ENCODE measurements at places on chromosomes 5 and 9.

GRCh38 chr5:157713830-157714595 lies 17.2 kb upstream of the THG1L start:
- DNase-seq: no peak

DNA sequence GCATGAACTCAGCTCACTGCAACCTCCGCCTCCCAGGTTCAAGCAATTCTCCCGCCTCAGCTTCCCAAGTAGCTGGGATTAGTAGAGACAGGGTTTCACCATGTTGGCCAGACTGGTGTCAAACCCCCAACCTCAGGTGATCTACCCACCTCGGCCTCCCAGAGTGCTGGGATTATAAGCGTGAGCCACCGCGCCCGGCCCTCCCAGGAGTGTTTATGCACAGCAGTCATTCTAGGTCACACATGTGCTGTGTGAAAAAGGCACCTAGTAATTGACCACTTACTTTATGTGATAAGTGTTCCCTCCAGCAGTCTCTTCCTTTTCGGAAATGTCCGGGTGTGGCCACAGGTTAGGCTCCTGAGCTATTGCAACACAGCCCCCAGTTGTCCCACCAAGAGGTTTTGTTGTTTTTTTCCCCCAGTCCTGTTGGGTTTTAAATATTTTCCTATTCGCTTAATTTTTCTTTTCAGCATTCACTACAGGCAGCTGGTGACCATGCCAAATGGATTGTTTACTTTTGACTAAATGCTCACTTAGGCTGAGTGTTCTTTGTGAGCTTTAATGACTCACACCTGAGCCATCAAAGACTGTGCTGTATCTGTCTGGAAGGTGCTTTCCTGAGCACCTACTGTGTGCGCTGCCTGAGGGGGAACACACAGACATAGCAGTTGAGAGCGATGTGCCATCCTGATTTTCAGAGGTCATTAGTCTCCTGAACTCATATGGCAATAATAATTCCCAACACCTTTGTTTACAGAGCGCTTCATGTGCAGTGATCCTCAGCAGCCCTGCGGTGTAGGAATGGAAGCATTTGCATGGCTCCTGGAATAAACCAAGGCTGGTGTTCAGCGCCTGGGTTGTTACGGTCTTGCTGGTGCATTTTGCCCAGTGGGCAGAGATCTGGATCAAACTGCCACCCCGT lies 94.3 kb downstream of the MVB12B start:
- DNase-seq: no peak

- DNase-seq: no peak
These were observed 59.2 kb downstream of the CDH18 start for GRCh38 chr5:19928562-19929421.

DNA sequence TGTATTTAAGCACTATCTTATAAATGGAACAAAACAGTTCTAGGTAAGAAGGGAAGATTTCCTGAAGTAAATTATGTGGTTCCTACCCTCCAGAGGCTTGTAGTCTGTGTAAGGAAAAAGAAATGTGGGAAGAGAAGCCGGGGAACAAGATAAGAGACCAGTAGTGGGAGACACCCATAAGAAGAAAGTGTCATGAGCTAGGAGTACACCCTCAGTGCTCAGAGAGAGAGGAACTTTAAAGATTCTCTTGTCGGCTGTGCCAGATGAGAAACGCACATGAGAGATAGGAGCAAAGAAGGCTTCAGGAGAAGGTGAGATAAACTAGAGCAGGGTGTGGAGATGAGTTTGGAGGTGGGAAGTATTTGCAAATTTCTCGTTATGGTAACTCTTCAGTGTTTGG lies 18.1 kb downstream of the SLC36A1 start:
- DNase-seq: no peak

DNA sequence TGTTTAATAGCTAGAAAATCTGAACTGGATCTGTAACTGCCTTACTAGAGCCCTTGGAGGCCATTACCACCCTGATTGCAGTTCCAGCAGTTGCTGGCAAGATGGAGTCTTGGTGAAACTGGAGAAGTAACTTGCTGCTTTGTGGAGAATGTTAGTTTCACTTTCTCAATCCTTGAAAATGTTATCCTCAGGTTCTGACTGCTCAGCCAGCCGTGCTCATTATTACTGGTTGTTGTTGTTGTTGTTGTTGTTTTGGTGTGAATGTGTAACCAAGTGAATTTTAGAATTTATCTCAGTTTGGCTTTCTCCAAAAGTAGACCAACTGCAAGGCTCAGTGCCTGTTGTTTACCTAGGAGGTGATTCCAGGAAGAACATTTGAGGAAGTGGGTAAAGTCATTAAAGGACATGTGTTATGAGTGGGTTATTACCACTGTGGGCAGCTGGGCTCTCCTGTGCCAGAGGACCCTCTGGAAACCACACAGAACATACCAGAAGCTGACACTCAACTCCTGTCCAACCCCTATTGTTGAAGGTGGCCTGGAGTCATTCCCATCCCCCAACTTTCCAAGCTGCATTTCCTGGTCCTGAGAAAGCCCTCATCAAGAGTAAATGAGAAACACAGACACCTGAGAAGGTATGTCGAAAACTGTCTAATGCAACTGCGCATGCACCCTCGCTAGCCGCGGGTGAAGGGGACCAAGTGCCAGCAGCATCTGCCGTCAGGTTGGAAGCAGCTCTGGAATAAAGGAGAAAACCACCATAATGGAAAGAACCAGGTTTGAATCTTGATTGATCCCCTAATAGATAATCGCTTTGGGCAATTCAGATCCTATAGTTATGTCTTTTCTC lies 111.6 kb downstream of the CMYA5 start:
- no peak for DNase-seq

DNA sequence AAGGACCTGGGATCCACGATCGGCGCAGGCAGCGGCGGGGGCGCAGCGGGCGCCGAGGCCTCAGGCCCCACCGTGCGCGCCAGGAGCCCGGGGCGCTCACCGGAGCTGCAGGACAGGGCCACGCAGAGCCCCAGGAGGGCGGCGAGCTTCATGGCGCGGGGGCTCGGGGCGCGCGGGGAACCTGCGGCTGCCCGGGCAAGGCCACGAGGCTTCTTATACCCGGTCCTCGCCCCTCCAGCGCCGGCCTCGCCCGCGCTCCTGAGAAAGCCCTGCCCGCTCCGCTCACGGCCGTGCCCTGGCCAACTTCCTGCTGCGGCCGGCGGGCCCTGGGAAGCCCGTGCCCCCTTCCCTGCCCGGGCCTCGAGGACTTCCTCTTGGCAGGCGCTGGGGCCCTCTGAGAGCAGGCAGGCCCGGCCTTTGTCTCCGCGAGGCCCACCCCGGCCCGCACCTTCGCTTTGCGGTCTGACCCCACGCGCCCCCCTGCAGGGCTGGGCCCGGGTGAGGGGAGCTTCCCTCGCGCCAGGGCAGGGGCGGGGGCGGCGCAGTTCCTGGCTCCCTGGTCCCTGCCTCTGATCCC lies at the start of gene SCGB3A1:
Gene SCGB3A1 (minus strand): TSS at position 189 of the 577 bp plus-strand sequence. CDS start 37 bp downstream, at position 152.
- DNase-seq: no peak

- no peak for DNase-seq
These were observed 16.4 kb downstream of the CD274 start for GRCh38 chr9:5466766-5467165.

DNA sequence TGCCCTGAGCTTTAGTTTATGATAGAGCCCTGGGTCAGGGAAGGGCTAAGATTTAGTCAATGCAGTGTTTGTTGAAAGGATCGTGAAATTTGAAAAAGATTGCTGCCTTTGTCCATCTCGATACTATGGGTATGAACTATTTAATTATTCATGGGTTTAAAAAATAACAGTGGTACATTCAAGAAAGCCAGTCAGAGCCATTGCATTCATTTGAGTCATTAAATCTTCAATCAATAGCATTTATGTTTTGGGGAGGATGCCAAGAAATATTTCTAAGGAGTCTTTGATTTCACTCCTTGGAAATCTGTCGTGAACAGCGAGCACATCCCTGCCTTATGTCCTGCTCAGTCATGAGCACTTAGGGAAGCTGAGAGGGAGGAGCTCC lies 54.4 kb upstream of the LRRTM2 start:
- DNase-seq: no peak

GRCh38 chr9:2420543-2420942 lies 201.0 kb upstream of the VLDLR start:
- no peak for DNase-seq

- no peak for DNase-seq
These were observed 102.6 kb downstream of the PDZD2 start for GRCh38 chr5:31741496-31741895.

DNA sequence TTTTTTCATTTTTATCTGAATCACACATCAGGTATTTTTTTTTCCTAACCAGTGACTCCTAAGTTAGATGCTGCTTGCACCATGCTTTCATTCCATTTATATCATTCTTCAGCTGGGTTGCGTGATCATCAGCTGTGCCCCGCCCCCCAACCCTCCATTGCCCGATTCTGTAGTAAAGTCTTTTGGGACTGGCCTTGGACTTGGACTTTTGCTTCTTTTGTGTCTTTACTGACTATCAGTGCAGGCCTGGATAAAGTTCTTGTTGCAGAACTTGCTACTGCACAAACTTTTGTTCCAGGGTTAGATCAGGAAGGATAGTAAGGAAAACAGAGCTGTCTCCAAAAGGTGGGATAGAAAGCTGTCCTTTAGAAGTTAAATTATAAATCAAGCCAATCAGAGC lies 38.5 kb downstream of the SLC22A5 start:
- no peak for DNase-seq

GRCh38 chr5:75331-76320 lies 16.3 kb upstream of the PLEKHG4B start:
- no peak for DNase-seq

DNA sequence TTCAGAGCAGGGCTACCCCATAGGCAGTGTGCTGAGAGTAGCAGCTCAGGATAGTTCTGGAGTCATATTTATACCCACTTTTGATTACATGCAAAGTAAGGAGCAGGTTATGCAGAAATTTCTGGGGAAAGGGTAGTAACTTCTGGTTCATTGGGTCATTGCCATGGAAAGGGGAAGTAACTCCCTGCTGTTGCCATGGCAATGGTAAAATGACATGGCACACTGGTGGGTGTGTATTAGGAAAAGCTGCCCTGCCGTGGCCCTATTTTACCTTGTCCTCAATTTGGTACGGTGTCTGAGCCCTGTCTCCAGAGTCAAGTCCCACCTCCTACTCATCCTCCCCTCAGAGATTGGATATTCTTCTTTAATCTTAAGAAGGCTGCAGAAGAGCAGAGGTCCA lies 526.7 kb upstream of the TYRP1 start:
- no peak for DNase-seq

DNA sequence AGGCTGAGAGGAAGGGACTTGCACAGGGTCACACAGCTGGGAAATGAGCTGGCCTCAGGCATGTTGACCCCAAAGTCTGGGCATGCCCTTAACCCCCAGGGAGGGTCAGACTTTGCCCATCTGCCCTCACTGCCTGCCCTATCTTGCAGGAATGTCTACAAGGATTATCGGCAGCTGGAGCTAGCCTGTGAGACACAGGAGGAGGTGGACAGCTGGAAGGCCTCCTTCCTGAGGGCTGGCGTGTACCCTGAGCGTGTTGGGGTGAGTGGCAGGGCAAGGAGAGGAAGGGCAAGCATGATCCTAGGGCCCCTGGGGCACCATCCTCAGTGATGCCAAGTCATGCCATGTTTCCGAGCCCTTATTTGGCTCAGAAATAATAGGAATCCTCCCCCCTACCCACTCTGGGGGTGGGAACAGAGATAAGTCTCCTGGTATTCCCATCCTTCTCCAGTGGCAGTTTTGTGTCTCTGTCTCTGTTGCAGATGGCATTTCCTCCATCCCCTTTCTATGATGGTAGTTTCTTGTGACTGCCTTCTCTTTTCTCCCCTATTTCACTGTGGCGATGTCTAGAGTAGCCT lies 28.5 kb downstream of the GOLGA2 start:
- no peak for DNase-seq

GRCh38 chr9:127516835-127517607 lies 65.7 kb downstream of the LRSAM1 start:
- DNase-seq: no peak

GRCh38 chr9:22401671-22402070 lies 45.0 kb upstream of the DMRTA1 start:
- no peak for DNase-seq

GRCh38 chr5:14486996-14487896 lies 94.3 kb upstream of the OTULINL start:
- no peak for DNase-seq

- no peak for DNase-seq
These were observed 468.2 kb upstream of the KIF2A start for GRCh38 chr5:61837788-61838187.

DNA sequence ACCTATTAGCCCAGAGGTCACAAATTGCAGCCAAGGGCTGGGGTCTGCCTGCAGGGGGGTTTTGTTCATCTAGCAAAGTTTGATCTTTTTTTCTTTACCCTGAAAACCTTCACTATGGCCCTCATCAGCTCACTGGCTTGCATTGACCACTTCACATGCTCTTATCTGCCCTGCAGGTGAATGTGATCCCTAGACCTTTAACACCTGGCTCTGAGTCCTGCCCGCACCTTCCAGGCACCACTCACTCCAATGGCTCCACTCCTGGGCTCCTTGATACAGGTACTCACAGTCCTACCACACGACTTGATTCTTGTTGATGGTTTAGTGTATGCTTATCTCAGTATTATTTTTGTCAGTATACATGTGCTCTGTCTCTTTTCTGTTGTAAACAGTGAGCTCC lies 92.5 kb downstream of the FEM1C start:
- DNase-seq: no peak

GRCh38 chr5:18900644-18901043 lies 1087.4 kb downstream of the CDH18 start:
- DNase-seq: no peak

DNA sequence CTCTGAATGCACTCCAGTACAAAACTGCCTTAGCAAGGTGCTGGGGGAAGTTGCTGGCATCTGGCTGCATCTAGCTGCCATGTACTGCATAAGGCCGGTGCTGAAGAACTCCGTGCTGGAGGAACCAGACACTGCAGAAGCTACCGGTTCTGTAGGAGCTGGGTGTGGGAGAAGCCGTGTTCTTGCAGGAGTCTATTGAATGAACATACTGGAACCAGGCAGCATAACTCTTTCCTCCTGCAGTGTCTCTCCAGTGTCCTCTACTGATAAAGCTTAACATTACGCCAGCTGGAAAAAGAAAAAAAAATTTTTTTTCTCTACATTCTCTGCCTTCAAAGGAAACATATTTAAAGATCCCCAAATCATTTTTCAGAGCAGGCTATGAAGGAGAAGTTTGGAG lies 38.5 kb downstream of the VPS13A start:
- DNase-seq: no peak

DNA sequence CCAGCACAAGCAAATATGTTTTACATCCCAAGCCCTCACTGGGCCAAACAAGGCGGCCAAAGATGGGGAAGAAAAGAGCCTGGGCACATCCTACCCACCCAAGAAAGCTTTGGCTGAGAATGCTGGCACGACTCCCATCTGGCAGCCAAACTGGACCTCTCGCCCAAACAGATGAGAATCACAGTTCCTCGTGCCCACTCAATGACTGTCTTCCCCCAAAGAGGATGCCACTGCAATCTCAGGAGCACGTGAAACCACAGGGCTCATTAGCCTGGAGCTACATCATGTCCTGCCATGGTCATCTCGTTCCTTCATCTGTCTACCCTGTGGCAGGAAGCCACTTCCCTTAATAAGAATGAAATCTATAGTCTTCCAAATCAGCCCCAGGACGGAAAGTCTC lies 536.8 kb downstream of the BNC2 start:
- DNase-seq: no peak

GRCh38 chr9:91920630-91921350 lies 29.2 kb downstream of the ROR2 start:
- no peak for DNase-seq

GRCh38 chr5:109956884-109957283 lies 267.2 kb downstream of the MAN2A1 start:
- DNase-seq: no peak

GRCh38 chr5:155097995-155098394 lies 84.4 kb downstream of the KIF4B start:
- DNase-seq: no peak

Measured in activated T-cell treated with anti-CD3 and anti-CD28 coated beads for 1 hour (primary cell).